ENCODE measurements at places on chromosomes 5 and 9.

DNA sequence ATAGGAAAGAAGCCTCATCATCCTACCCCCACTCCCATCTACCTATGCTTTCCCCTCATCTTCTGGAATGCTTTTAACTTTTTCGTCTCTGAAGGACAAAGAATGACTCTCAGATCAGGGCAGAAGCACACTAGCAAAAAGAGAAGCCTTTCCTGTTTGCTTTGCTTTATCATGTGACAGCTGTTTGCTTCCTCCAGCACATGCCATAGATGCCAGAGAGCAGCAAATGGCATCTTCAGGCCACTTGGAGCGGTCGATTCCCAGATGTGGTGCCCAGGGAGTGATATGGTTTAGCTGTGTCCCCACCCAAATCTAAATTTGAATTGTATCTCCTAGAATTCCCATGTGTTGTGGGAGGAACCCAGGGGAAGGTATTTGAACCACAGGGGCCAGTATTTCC is 294.8 kb downstream of the GADD45G start:
- no peak for DNase-seq

GRCh38 chr9:134624621-134625181 is 16.9 kb upstream of the COL5A1 start:
- DNase-seq = no peak

GRCh38 chr9:21688108-21689102 is 114.0 kb upstream of the MTAP start:
- no peak for DNase-seq

GRCh38 chr5:174937201-174938123 is 213.1 kb downstream of the MSX2 start:
- DNase-seq = no peak

GRCh38 chr5:1736065-1736464 is 63.6 kb downstream of the MRPL36 start:
- DNase-seq = no peak

DNA sequence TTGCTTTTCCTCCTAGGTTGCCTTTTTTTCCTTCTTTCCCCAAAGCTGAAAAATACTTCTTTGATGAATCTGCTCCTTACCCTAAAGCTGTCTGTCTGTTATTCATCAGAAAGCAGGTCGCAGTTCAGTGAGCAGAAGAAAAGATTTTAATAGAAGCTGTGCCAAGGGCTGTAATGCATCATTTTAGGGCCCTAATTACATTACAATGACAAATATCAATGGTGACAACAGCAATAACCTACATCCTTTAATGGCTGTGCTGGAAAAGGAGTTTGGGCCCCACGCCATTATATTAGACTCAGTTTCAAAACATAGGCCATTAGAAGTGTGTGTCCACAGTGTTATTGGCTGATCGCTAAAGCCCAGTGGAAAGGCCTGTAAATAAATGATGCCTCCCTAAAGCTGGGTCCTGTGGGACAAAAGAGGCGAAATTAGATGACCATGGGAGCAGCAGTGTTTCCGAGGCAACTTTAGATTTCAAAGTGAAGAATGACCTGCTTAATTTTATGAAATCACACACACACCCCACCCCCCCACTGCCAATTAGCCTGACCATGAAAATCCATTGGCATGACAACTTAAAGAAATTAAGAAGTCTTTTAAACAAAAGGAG is 38.4 kb downstream of the TLE4 start:
- DNase-seq = no peak

DNA sequence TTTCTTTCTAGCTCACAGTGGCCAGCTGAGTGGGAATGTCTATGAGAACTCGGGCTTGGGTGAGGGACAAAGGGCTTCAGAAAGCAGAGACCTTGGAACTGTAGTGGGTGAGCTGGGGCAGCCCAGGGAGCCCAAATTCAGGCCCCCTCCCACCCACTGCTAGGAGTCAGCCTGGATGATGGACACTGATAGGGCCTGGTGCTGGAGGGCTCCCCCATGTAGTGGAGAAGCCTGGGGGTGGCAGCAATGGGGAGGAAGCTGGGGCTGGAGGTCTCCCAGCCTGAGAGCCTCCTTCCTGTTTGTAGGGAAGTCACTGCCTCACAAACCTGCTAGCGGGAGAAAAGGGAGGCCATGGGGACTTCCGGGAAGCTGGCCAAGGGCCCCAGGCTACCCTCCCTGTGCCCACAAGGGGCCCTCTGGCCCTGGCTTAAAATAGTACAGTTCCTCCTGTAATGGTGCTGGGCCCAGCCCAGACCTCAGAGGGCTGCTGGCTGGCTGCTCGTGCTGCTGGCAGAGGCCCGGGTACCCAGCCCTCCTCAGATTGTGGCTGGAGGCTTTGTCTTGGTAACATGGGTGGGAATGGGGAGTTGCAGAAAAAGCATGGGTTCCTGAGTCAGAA is 6.3 kb upstream of the NR5A1 start:
- DNase-seq = no peak

DNA sequence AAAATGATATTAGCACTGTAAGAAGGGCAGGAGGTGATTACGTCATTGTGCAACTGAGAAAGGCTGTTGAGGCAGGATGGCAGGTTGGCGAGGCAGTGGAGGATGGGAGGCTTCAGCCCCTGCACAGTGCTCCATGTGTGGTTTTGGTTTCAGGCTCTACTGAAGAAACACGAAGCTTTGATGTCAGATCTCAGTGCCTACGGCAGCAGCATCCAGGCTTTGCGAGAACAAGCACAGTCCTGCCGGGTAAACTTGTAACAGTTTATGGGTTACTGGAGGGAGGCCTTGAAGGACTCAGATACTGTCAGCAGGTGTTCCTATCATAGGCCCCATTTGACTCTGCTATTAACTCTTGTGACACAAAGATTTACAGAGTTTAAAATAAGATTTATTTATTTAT is 35.1 kb downstream of the SPTAN1 start:
- peak; percentile 11 for DNase-seq

- DNase-seq = no peak
Measured at GRCh38 chr5:684751-685216, 8.4 kb downstream of the TPPP start.

GRCh38 chr9:88179062-88179521 is 40.8 kb upstream of the SPATA31C2 start:
- no peak for DNase-seq

GRCh38 chr9:102950346-102950745 is 44.8 kb upstream of the CYLC2 start:
- DNase-seq = no peak

- no peak for DNase-seq
Measured at GRCh38 chr5:171093598-171093997, 215.4 kb upstream of the TLX3 start.

- no peak for DNase-seq
Measured at GRCh38 chr9:92978345-92978875, 31.1 kb downstream of the FGD3 start.

- DNase-seq = no peak
Measured at GRCh38 chr9:101200852-101201251, 172.3 kb downstream of the PLPPR1 start.

DNA sequence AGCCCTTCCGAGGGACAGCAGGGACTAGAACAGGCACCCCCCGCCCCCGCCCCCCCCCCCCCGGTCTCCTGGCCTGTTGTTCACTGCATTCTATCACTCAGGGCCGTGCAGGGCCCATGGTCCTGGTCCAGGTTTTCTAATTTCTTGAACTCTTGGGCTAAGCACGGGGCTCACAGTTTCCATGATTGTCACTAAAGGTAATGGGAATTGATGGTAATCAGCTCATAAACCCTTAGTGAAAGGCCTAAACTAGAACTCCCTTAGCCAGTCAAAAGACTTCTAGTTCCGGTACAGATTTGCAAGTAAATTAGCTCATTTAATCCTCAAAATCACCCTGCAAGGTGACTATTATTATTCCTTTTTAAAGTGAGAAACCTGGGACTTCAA is 14.7 kb upstream of the PWWP2A start:
- no peak for DNase-seq

DNA sequence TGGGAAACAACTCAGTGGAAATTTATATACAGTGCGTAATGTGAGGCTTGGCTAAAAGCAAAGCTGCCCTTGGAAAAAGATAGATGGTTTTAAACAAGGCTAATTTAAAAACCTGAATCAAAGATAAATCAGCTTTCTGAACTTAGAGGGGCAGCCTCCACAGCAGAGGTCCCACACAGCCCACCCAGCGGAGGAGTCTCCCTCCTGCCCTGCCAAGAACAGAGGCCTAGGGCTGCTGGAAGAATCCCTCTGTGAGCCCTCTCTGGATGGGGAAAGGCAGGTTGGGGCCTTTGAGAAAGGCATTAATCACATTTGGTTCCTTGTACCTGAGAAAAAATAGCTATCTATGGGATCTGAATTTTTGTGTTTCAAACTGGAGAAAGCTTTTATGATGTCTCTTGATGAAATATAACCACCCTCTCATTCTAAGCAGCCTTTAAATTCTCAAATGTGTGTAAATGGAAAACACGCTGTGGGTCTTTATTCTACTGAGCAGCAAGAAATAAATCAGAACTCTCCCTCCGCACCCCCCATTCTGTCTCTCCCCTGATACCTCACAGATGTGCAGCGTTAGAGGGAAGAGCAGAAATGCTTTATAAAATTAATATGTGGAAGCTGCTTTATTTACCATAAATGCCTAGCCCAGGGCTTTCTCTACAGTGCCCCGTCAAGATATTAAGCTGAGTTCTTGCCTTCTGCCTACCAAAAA is 329.2 kb downstream of the EFNA5 start:
- no peak for DNase-seq

GRCh38 chr9:73056245-73056644 is 95.4 kb upstream of the ANXA1 start:
- DNase-seq = no peak

DNA sequence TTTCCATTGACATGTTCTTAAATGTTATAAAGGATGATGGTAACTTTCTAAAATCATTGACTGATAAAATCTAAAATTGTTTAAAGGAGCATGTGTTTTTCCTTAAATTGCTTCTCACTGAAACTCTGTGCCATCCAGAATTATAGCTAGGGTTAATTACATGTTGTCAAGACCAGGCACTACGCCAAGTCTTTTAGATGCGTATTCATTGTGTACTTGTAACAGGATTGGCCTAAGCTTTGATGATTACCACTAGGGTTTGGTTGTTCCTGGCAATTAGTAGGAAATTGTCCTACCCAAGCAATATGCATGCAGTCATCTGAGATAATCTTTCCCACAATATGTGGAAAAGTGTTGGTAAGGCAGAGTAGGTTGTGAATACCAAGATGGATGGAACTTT is 43.8 kb downstream of the PRKACG start:
- DNase-seq = no peak

GRCh38 chr5:168885324-168886120 is 306.4 kb upstream of the PANK3 start:
- no peak for DNase-seq

DNA sequence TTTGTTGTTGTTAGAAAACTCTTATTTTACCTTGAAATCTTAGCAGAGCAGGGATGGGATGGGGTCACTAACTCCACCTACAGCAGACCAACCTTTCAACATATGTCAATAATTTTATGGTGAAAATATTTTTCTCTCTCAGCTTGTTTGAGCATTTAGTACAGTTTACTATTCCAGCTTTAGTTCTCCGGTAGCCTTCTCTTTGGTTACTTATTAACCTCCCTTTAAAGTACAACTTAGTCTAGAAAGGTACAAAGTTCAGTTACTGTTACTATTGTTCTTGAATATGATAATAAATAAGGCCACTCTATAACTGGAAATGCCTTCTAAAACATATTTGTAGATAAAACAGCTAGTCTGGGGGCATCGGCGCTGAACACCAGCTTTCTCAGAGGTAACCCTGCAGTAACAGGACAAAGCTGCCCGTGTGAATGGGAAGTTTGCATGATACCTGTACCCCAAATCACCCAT is 233.3 kb downstream of the PCSK1 start:
- no peak for DNase-seq

GRCh38 chr5:3678801-3679200 is 83.2 kb downstream of the IRX1 start:
- no peak for DNase-seq

DNA sequence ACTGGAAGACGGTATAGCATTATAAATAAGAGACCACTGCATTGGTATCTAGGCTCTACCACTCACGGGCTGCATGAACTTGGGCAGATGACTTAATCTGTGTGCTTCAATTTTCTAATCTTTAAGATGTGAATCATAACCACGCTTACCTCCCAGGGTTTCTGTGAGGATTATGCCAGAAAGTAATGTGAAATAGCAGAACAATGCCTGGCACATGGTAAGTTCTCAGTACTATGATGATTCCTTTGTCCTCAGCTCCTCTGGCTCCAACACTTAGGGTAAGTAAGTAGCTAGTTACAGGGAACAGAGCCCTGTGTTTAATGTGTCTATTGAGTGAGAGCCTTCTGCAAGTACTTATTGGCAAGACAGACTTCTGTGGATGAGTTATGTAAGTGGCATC is 31.1 kb downstream of the POU4F3 start:
- DNase-seq = no peak

DNA sequence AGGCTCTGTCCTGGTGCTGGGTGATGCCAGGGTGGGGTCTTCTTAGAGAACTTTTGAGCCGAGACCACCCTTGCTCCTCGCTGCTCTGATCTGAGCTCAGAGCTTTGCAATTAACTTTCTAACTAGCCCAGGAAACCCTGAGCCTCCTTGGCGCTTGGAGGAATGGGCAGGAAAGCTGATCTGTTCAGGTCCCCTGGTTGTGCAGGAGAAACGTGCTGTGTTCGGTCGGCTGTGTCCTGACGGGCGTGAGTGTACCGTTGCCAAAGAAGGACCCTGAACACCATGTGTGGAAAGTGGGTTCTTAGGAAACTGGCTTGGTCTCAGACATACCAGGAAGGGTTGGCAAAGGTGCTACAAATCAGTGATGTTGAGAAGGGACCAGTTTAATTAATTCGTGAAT is 1.8 kb downstream of the TCF7 start:
- no peak for DNase-seq

GRCh38 chr9:95499847-95500246 is 16.9 kb downstream of the PTCH1 start:
- DNase-seq = no peak

DNA sequence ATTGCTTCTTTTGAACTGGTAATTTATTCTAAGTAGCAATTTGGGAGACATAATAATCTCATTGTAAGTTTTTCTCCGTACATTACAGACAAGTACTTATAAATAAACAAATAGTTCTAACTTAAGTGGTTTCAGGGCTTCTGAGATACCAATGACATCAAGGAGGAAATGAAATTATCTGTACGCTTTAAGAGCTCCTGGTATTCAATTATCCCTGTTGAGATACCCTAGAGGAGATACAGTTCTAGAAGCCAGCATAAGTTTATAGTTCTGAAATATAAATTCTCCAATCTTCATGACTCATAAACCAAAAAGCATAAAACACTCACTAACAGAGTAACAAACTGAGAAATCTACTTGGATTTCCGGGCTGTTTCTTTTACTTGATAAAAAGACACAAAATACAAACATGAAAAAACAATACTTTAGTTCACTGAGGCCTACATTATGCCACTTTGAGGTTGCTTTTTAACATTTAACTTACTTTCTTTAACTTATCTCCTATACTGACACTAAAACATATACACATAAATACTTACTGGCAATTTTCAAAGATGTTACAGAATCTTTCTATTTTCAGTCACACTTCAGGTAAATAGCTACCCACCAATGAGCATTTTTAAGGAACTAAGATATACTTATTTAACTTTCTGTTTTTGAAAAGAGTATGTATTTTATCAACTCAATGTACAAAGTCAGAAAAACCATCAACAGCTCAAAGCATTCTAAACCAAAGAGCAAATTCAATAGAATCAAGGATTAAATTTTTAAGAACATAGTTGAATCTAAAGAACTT is 7.5 kb downstream of the DCTN4 start:
- DNase-seq = no peak
